Activated CD8-positive, alpha-beta memory T cell treated with anti-CD3 and anti-CD28 coated beads, Interleukin-2, amount 50 U/mL, for 4 hours (primary cell): ENCODE measurements at places on chromosomes 1 and 21.

DNA sequence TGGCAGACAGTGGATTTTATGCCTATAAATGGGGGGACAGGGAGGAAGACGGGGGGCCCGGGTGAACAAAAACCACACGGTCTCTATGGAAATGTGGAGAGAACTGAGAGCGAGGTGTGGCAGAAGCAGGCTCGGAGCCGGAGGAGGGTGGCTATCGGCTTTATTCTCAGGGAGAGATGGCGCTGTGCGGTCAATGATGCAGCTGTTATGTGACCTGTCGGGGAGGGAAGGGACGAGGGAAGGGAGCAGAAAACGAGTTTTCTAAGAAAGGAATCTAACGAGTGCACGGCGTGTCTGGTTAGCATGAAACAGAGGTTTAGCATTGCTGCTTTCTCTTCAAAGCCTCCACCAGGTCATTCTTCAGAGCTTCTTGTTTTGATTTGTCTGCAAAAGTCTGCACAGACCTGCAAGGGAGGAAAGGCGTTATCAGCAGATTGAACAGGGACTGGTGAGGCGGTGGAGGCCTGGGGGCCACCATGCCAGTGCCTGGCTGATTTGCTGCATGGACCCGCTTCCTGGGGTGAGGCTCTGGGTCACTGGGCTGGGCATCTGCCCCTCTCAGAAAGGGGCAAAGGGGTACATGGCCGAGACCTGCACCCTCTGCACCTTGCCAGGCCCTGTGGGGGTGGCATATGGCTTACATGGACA is 27.2 kb downstream of the SLC66A1 start:
- DNase-seq = no peak

DNA sequence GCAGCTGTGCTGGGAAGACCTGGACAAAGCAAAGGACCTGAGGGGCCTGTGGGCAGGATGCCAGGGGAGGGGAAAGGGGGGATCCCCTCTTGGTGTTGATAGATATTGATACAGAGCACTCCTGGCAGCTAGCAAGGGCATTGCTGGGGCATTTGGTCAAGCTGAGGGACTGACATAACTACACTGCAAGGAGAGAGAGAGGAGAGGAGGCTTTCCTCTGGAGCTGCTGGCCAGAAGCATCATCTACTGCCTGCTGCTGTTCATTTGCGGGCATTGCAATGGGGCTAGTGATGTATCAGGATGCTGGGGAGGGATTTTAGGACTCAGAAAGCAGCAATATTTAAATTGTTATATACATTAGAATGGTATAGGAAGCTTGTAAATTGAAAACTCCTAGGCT is 142.0 kb downstream of the ZNF648 start:
- no peak for DNase-seq

GRCh38 chr21:15743593-15743992 is 13.8 kb downstream of the USP25 start:
- DNase-seq = no peak

DNA sequence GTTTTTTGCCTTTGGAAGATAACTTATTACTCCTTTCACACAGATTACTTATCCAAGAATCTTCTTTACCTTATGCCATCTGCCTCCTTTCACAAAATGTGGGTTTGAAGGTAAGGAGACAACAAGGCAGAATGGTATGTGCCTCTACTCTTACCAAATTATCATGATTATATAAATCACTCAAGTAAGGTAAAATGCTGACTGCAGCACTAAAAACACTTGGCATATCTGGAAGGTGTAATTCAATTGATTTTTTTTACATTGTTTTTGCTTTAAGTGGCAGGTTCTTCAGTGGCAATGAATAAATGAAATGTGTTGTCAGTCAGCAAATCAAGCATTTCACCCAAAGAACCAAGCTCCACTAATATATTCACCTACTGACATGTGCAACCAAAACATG is 346.1 kb downstream of the OMA1 start:
- DNase-seq = no peak

DNA sequence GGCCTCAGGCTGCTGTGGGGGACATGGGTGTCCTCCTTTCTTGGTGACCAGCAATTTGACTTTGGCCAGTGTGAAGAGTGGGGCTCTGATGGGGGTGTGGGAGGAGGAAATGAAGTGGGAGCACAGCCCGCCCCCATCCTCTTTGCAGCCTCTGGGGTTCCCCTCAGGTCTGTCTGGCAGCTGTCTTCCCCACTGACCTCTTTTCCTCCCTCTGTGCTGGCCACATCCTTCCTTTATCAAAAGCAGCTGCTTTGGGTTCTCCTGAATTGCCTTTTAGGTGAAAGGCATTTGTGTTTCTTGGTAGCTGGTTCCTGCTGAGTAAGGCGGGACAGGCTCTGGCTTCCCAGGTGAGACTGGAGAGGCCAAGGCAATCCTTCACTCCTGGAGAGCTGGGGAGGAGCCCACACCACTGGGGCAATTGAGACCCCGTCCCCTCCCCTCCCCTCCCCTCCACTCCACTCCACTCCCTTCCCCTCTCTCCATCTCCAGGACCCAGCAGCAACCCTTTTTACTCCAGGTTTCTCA is 24.9 kb downstream of the PCAT6 start:
- no peak for DNase-seq

DNA sequence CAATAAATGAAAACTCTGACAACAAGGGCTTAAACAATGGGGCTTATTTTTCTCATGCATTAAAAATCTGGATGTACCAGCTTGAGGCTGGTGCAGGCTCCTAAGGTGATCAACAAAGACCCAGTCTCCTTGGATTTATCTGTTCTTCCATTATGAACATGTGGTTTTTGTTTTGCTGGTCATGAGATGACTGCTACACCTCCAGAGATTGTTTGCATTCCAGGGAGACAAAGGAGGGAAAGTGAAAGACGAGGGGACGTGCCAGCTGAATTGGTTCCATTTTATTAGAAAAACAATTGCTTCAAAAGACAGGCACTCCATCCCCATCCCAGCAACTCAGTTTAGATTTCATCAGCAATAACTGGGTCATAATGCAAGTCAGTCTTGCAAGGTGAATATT is 90.9 kb upstream of the KCNK1 start:
- DNase-seq = no peak

DNA sequence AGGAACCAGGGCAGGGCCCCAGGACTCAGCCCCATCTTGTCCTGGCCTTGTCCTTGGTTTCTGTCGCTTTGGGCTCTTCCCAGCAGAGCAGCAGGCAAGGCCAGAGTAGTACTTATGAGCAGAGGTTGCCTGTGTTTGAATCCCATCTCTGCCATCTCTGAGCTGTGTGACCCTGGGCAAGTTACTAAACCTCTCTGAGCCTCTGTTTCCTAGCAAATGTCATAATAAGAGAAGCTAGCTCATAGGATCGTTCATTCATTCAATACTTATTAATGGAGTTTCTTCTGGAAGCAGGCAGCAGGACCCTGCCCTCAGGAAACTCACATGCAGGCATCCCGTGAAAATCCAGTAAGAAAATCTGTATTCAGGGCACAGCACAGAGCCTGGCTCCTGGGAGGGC is 84.3 kb downstream of the FBXO2 start:
- no peak for DNase-seq

GRCh38 chr1:192983349-192983980 is 75.7 kb downstream of the UCHL5 start:
- DNase-seq = no peak

GRCh38 chr1:192762265-192762664 is 46.6 kb upstream of the RGS2 start:
- DNase-seq = no peak

GRCh38 chr1:221162939-221163338 is 283.7 kb downstream of the HLX start:
- no peak for DNase-seq
